ENCODE measurements at places on chromosomes 1 and 21. TPM values are rescaled to one million over a fixed set of nuclear protein-coding genes. Genes with fewer than 3 reads are reported as not detected.

The KCNAB2 gene
- polyA plus RNA-seq, result 2.5 TPM

The OR2AK2 gene
- polyA plus RNA-seq, result not detected

The SLC16A4 gene
- polyA plus RNA-seq, result 0.36 TPM

The C1orf167 gene
- not detected for polyA plus RNA-seq

The OR6N1 gene
- polyA plus RNA-seq, result not detected

The LDLRAD2 gene
- polyA plus RNA-seq, result not detected

The LMOD1 gene
- not detected for polyA plus RNA-seq

DNA sequence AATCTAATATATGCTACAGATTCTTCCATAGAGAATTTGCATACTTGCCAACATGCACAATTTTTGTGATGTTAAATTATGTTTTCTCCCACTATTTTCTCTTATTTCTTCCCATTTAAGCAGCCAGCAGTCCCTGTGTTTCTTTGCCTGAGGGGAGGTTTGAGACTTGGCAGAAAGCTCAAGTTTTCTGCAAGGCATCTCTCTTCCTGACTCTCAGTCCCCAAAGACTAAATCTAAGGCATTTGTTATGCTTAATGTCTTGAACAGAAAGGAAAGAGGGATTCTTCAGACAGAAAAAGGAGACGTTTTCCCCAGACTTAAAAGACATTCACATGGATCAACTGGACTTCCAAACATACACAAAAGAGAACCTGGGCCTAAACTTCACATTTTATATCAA, 354.4 kb downstream of the RYR2 start:
- H3K4me1 ChIP-seq, result no peaks in the 10 kb centered on the region
- no peaks in the 10 kb centered on the region for H3K27me3 ChIP-seq
- DNase-seq, result no peak
- no peak overlapping the region for H3K27ac ChIP-seq
- H3K4me3 ChIP-seq, result no peak overlapping the region

DNA sequence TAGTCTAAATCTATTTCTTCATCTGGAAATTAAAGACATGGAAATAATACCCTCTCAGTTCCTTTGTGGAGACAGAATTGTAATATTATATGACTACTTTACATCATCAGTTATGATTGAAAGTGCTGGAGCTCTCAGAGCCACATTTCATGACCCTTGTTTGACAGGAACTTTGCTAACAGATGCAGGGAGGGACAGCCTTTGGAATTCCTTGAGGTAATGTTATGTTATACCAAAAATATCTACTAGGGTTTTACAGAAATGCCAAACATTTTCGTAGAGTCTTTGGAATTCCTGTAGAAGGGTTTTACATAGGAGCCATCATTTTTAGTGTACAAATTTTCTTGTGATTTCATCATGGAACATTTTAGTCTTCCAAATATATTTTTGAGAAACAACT, 57.4 kb upstream of the ADAMTS5 start:
- no peaks in the 10 kb centered on the region for H3K36me3 ChIP-seq
- no peak overlapping the region for H3K27ac ChIP-seq
- H3K27me3 ChIP-seq, result no peaks in the 10 kb centered on the region
- H3K4me3 ChIP-seq, result no peak overlapping the region

DNA sequence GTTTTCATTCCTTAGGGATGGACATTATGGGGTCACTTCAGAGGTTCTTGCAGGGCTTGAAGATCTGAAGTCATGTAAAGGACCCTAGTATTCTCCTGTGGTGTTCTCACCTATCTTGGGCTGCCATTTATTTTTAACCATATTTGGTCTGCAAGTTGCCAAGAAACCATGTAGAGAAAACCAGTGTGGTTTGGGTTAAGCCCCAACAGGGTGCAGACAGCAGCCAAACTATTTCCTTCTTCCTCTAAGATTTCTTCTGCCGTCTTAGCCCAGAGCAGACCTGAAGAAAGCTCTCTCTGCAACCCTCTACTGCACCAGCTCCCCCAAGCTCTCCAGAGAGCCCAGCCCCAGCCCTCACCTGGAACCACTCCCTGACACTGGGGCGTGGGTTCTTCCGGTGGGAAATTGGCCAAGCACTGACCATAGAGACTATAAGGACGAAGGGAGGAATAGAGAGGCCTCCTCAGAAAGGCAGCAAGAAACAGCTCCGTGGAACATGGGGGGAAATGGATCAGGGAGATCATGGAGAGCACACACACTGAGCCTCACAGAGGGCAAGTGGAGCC, 136.6 kb downstream of the SYF2 start:
- peaks cover 4% of the 10 kb centered on the region for H3K4me1 ChIP-seq
- peaks cover 12% of the 10 kb centered on the region for H3K27me3 ChIP-seq
- no peak overlapping the region for H3K4me3 ChIP-seq
- DNase-seq, result no peak

GRCh38 chr1:210750468-210750867, 383.5 kb downstream of the KCNH1 start:
- no peak overlapping the region for H3K4me3 ChIP-seq
- peaks cover 5% of the 10 kb centered on the region for H3K27me3 ChIP-seq

- DNase-seq, result no peak
- H3K27ac ChIP-seq, result no peak overlapping the region
- no peak overlapping the region for H3K4me3 ChIP-seq
- no peaks in the 10 kb centered on the region for H3K27me3 ChIP-seq
- no peaks in the 10 kb centered on the region for H3K36me3 ChIP-seq
These were observed 9.3 kb downstream of the MTARC2 start for GRCh38 chr1:220757441-220757840.

DNA sequence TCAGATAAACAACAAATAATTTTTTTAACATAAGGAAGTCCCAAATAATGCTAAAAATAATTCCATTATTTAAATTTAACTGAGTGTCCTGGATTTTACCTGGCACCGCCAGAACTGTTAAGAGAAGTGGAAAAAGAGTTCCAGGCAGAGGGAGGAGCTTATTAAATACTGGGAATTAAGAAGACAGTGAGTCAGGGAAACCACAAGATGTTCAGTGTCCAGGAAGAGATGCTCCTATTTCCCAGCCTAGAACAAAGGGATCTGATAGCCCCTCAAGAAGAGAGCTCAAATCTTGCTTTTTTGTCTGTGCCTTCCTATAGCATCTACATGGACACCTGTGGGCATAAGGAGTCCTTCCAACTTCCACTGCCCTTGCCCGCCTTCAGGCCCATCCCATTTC, 85.9 kb downstream of the PGM1 start:
- H3K4me1 ChIP-seq, result peaks cover 4% of the 10 kb centered on the region
- H3K4me3 ChIP-seq, result no peak overlapping the region
- no peaks in the 10 kb centered on the region for H3K36me3 ChIP-seq
- H3K27me3 ChIP-seq, result no peaks in the 10 kb centered on the region
- DNase-seq, result no peak
- no peak overlapping the region for H3K27ac ChIP-seq

DNA sequence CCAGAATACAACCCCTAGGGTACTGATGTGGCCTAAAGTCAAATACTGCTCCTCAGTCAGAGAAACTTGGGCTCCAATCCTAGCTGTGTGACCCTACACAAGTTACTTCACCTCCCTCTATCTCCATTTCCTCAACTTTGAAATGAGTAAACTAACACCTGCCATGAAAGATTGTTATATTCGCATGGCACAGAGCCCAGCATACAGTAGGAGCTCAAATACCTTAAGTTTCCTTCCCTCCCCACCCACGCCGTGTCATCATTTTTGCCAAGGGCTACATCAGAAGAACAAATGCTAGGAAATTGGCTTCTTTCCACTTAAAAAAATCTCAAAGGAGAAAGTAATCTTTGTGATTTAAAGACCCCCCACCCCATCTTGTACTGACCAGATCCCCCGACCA, 22.2 kb upstream of the ZNF362 start:
- H3K4me1 ChIP-seq, result peaks cover 14% of the 10 kb centered on the region
- no peak overlapping the region for H3K4me3 ChIP-seq
- no peak overlapping the region for H3K27ac ChIP-seq
- DNase-seq, result no peak
- no peaks in the 10 kb centered on the region for H3K27me3 ChIP-seq

DNA sequence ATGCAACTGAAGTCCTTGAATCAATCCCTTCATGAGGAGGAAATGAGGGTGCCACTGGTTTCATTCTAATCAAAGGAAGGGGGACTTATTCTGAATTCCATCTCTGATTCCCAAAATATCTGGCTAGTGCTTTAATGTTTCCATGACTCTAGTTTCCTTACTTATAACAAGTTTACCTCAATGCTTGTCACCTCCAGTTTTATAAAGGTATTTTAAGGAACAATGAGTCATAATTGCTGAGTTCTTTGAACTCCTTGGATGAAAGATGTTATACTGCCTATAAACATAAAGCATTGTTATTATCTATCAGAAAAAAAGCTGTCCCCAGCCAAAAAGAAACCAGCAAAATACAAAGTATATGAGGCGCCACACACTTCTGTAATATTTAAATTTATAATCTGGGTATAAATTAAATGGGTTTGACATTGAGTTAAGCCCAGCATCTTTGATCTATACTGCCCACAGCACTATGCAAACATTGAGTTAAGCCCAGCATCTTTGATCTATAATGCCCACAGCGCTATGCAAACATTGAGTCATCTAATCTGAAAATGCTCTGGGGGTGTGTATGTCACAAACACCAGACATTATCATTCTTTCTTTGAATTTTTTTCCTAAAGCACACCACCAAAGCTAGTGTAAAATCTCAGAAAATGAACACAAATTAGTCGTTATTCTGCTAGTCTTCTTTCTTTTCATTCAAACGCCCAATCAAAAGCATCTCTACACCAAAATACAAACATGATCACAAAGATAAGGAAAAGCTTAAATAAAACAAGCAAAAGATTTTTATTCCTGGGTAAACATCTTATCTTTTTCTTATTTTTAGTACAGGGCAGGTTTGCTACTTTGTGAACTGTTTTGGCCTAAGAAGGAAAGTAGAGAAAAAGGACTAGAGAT, 11.5 kb upstream of the CXADR start:
- no peak for DNase-seq
- H3K4me3 ChIP-seq, result no peak overlapping the region
- H3K27me3 ChIP-seq, result peaks cover 25% of the 10 kb centered on the region
- no peaks in the 10 kb centered on the region for H3K4me1 ChIP-seq
- H3K36me3 ChIP-seq, result no peaks in the 10 kb centered on the region
- no peak overlapping the region for H3K27ac ChIP-seq

GRCh38 chr21:44930543-44930981, 9.3 kb upstream of the SLX9 start:
- DNase-seq, result no peak
- no peaks in the 10 kb centered on the region for H3K36me3 ChIP-seq
- peaks cover 48% of the 10 kb centered on the region for H3K4me1 ChIP-seq
- H3K4me3 ChIP-seq, result no peak overlapping the region
- H3K27me3 ChIP-seq, result peaks cover 24% of the 10 kb centered on the region

GRCh38 chr1:202806845-202807450, 1.3 kb downstream of the KDM5B start:
- H3K27me3 ChIP-seq, result no peaks in the 10 kb centered on the region
- peak overlapping the region; percentile 95 for H3K4me3 ChIP-seq
- DNase-seq, result no peak
- H3K27ac ChIP-seq, result peak overlapping the region; percentile 90
- peaks cover 45% of the 10 kb centered on the region for H3K4me1 ChIP-seq

DNA sequence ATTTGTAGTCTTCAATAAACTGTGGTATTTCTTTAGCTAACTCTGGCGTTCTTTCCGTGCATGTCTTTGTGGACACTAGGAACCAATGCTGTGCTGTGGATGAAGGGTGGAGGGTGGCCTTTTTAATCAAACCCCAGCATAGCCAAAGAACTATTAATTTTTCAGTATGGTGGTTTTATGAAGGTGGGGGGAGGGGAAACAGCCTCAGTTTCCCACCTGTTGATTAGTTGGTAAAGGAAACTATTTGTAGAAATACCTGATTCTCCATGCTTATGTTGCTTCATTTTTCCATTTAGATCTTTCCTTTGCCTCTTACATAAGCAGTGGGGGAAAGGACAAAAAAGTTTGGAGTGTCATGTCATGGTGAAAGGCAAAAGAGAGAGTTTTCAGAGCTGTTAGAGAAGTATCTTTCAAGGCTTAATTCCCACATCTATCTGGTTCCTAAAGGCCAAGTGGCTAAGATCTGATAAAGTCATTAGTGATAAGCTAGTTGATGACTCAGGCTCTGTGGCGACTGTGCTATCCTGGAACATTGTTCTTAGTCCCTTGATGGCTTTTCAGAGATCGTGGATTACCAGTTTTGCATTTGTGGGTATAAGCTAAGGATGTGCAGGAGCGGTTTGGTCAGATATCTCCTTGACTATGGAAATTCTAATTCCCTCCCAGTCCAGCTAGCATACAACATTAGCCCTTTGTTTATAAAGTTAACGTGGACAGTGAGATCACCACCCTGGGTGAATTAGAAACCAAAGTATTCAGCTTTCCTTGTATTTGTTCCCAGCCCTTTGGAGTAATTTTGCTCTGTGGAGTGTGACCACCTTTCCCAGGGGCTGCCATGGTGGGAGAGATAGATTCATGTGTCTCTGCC, 8.7 kb upstream of the HAX1 start:
- H3K4me1 ChIP-seq, result no peaks in the 10 kb centered on the region
- peaks cover 47% of the 10 kb centered on the region for H3K36me3 ChIP-seq
- no peak overlapping the region for H3K4me3 ChIP-seq

- H3K4me3 ChIP-seq, result no peak overlapping the region
- H3K27ac ChIP-seq, result no peak overlapping the region
- DNase-seq, result no peak
- H3K27me3 ChIP-seq, result no peaks in the 10 kb centered on the region
- H3K36me3 ChIP-seq, result no peaks in the 10 kb centered on the region
- no peaks in the 10 kb centered on the region for H3K4me1 ChIP-seq
These were observed 36.3 kb downstream of the TMEM51 start for GRCh38 chr1:15189692-15190370.

- peaks cover 28% of the 10 kb centered on the region for H3K4me1 ChIP-seq
- peak overlapping the region; percentile 96 for H3K27ac ChIP-seq
- H3K4me3 ChIP-seq, result no peak overlapping the region
- H3K27me3 ChIP-seq, result no peaks in the 10 kb centered on the region
These were observed 1.4 kb upstream of the SLC19A2 start for GRCh38 chr1:169487133-169487532.

DNA sequence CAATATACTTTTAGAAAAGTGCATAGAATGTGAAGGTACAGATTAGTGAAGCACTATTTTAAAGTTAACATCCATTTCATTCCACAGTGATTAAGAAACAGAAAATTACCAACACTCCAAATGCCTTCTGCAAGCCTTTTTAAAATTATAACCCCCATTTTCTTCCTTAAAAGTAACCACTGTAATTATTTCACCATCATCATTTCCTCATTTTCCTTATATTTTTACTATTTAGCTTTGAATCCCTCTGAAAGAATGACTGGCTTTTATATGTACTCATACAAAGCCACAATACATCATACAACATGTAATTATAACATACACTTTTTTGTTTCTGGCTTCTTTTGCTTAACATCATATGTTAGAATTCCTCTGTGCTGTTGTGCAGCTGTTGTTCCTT, 6.5 kb upstream of the NEGR1 start:
- H3K27ac ChIP-seq, result no peak overlapping the region
- no peaks in the 10 kb centered on the region for H3K27me3 ChIP-seq
- H3K36me3 ChIP-seq, result no peaks in the 10 kb centered on the region
- no peak overlapping the region for H3K4me3 ChIP-seq

GRCh38 chr1:228691926-228692325, 43.4 kb upstream of the RHOU start:
- H3K27ac ChIP-seq, result no peak overlapping the region

DNA sequence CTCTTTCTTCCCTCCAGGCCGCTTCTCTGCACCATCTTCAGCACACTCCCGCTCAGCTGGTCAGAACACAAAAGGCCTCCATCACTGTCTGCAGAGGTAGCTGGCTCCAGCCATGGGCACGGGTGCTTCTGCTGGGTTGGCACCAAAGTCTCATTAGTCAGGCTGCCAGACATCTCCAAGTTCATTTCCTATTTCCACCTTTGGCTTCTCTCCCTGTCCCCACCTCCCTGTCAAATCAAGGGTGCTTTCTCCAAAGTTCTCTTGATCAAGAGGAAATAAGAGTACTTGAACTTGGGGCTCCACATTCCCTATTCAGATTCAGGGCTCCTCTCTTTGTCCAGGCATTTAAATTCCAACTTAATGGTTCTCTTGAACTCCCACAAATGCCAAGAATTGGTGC, 33.9 kb upstream of the GRIK3 start:
- no peaks in the 10 kb centered on the region for H3K36me3 ChIP-seq
- H3K4me3 ChIP-seq, result no peak overlapping the region
- H3K27me3 ChIP-seq, result peaks cover 4% of the 10 kb centered on the region
- DNase-seq, result no peak

Data from keratinocyte (primary cell).